ENCODE measurements at places on chromosomes 6 and 20.

DNA sequence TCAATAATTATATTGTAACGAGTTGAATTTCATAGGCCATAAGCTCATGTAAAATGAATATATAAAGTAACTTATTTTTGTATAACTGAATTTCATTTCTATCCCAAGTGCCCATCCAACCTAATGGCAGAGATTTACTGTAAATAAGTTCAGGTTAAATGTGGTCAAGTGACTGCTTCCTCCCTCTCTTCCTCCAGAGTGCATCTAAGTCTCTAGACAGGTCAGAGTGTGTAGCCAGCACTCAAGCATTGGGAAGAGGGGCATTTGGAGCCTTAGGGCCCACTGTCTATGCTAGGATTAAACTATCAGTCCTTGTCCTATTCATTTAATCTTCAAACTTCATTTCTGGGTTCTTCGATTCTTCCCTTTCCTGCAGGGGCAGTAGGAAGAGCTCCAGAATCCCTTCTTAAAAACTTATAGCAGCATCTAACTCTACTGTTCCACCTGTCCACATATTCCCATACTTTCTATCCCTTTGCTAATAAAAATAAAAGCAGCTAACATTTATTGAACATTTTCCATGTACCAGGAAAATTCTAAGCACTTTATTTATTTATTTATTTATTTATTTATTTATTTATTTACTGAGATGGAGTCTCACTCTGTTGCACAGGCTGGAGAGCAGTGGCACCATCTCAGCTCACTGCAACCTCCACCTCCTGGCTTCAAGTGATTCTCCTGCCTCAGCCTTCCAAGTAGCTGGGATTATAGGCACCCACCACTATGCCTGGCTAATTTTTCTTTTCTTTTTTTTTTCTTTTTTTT, 36.1 kb upstream of the TOP1 start:
- no peak for DNase-seq

DNA sequence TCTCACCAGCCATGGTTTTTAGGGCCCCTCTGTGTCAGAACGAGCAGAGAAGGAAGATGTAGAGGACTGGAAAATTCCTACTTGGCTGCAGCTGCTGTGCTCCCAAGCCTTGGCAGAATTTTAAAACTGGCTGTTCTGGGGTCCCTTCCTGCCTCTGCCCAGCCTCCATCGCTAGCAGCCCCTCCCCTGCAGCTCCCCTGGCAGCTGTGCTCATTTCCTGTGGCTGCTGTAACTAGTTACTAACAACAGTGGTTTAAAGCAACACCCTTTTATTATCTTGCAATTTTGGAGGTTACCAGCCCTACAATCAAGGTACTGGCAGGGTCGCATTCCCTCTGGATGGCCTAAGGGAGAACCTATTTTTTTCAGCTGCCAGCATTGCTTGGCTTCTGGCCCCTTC, 3.7 kb upstream of the CST11 start:
- no peak for DNase-seq

DNA sequence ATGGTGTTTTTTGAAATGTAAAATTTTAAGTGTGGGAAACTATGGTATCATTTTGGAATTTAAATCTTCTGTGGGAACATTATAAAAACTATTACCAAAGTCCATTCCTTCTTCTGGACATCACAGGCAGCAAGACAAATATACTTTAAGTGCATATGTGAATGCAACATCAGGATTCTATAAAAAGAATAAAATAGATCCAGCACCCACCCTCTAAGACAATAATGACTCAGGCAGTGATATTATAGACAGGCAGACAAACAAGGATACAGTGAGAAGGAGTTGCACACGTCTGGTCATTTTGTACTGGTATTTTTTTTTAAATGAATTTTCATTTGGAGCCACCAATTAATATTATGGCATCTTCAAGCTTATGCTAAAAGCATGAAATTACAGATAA, 21.1 kb upstream of the NEDD9 start:
- DNase-seq: no peak

DNA sequence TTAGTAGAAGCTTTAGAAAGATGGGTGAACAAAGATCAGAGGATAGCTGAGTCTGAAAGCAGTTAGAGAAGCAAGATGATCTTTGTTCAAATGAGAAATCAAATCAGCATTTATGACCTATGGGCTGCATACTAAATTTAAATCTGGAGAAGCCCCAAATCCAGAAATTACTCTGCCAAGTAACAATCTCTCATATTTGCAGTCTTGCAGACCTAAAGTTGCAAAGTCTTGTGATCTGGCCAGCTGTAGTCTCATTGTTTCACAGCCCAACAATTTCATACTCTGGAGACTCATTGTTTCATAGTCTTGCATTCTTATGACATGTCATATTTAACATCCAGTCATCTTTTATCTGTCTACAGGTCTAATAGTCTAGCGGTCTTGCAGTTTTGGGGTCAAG, 364.9 kb upstream of the RSPO3 start:
- no peak for DNase-seq

DNA sequence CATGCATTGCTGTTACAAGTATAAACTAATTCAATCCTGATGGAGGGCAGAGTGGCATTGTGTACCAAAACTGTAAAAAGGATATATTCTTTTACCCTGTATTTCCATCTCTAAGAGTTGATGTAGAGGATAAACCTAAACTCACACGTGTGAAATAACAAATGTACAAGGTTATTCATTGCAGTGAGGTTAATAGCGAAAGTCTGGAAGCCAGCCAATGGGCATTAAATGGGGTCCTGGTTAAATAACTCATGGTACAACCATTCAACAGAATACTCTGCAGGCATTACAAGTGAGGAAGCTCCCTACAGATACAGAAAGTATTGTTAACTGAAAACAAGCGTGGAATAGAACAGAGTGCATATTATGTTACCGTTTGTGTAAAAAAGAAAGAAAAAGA, 56.9 kb downstream of the BCAS1 start:
- DNase-seq: no peak

GRCh38 chr6:76518443-76518842, 446.0 kb upstream of the IMPG1 start:
- no peak for DNase-seq

DNA sequence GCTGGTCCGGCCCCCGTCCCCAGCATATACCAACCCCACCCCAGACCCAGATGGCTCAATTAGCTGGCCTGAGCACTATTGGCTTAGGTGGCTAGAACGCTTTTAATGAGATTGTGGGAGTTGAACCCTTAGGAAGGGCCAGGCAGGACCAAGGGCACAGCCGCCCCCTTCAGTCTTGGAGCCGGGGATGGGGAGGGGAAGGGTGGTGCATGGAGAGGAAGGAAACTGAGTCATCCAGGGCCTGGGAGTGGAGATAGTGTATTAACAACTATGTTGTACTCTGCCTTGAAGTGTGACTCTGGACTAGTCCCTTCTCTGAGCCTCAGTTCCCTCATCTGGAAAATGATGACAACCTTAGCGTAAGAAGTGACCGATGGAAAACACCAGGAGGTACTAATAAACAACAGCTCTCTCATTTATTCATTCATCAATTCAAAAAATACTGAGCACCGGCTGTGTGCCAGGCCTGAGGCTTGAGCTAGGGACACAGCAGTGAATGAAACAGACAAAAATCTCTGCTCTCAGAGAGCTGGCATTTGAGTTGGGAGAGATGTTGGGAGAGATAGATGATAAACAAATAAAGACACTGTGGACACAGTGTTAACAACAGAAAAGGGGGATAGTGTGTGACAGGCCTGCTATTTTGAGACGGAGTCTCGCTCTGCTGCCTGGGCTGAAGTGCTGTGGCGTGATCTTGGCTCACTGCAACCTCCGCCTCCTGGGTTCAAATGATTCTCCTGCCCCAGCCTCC, 11.5 kb downstream of the PEDS1 start:
- peak; percentile 72 for DNase-seq

DNA sequence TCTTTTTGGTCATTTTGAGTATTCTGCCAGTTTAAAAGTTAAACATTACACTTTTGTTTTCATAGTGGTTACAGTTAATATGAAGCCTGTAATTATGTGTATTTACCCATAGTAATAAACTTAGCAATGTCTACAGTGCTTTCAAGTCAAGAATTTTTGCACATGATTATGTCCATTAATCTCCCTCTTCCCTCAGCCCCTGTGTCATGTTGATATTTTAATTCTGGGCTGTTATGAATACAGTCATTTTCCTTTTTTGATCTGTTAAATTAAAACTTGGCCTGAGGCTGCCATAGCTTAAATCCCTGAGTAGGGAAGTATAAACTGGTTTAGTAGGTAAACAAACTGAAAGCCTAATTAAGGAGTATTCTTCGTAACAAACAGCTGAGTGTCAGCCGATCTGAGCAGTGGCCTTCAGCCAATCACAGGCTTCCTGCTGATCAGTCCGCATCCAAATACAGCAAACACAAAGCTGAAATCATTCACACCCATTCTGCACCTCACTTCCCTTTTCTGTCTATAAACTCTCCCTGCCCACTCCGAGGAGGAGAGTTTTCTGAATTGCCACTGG, 9.5 kb upstream of the SFT2D1 start:
- DNase-seq: peak; percentile 78

GRCh38 chr20:60407938-60408337, 449.7 kb downstream of the CDH26 start:
- no peak for DNase-seq

GRCh38 chr6:21134356-21134755, 459.2 kb upstream of the SOX4 start:
- DNase-seq: no peak

- no peak for DNase-seq
These were observed 13.8 kb downstream of the ATXN1 start for GRCh38 chr6:16747232-16748024.

- no peak for DNase-seq
These were observed 38.0 kb downstream of the SCGN start for GRCh38 chr6:25689966-25690365.

GRCh38 chr6:117530467-117531242, 48.2 kb downstream of the DCBLD1 start:
- DNase-seq: no peak

DNA sequence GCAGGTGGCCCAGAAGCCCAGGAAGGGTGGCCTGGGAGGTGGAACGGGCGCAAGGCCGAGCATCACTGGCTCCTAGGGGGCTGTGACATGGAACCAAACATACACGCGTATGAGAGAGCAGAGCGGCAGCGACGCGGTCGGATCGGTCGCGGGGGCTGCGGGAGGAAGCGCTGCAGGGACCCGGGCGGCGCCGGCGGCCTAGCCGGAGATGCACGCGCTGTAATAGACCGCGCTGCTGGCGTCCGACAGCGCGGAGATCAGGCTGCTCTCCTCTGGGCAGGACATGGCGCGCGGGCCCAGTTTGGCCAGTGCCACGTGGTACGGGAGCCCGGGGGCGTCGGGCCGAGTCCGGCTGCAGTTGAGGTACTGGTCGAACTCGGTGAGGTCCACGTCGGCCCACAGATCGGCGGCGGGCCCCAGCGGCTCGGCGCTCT, 1.5 kb downstream of the SOX18 start:
- no peak for DNase-seq

DNA sequence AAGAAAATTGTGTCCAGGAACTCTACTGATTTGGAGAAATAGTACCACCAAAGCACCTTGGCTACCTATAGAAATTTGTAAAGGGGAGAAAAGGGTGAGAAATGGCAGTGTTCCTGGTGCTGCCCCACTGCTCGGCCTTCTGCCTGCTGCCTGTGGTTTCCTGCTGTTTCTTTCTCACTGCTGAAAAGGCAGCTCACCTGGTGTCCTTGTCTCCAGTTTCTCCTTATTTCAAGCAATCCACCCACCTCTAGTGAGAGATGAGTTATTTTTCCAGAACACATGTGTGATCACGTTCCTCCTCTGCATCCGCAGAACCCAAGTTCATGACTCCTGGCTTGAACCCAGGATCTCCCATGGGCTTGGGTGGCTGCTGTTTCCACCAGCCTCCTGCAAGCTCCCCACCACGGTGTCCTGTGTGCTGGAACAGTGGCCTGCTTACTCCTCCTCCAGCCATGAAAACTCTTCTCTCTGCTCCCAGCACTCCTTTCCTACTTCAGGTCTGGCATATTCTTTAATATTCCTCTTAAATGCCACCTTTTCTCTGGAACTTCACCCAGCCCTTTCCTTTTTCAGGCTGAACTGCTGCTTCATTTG, 48.9 kb downstream of the ELOVL2 start:
- no peak for DNase-seq

DNA sequence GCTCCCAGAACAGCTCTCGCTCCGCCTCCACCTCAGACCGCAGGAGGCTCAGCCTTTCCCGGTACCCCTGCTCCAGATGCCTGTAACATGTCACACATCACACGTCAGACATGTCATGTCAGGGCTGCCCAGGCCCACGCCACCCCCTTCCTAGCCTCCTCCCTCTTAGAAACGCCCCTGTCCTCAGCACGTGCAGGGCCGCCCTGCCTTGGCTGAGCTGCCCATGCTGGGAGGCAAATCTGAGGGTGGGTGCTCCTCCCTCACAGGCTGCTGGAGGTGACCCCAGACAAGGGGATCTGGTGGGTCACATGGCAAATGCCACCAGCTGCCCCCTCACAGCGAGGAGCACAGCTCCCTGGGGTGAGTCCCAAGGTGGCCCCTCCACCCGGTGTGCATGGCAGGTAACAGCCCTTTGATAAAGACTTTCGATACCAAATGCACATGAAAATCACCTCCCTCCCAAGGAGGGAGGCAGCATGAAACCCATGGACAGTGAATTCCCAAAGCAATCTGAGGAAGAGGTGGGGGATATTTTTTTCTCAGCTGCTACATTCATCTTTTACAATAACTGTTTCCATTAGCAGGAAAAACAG, 84.1 kb downstream of the GINS1 start:
- no peak for DNase-seq

DNA sequence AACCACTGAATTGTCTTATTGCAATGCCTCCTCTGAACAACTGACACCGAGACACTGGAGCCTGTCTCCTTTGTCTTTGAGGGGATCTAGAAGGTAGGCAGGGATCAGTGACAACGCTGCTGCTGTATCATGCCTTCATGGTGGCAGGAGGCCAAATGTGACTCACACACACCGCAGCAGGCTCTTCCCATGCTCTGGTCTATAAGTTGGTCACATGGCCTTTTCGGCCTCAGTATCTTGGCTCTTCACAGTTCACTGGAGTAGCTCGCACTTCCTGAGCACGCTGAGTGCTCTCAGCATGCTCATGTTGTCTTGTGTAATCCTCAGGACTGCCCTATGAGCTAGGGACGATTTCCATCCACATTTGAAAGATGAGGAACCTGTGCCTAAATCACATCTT, 167.4 kb upstream of the PCSK2 start:
- no peak for DNase-seq

GRCh38 chr6:92922216-92922806, 497.0 kb downstream of the EPHA7 start:
- no peak for DNase-seq

DNA sequence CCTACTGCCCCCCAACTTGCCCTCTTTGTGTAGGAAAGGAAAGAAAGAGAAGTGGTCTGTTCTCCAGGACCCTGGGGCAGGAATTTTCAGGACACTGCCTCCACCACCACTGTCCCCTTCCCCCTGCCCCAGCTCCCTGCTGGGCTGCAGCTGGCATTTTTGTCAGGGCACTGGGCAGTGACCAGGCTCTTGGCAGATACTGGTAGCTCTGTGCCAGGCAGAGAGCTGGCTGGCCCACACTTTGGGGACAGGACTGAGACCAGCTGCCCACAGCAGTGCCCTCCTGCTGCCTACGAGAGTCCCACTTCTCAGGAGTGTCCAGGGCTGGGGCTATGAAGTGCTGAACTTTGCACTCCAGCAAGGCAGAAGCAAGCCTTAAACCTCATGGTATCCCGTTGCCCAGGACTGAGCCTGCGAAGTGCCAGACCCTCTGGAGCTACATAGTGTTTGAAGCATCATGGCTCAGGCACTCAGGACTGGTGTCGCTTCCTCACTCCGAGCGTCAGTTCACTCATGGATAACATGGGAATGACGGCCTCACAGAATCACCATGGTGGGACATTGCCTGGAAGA, 19.3 kb downstream of the SLC13A3 start:
- DNase-seq: no peak

Data from LNCaP clone FGC (cell line).